ENCODE measurements at places on chromosomes 4 and X.
A peak's percentile ranks its signal among the peaks of the same experiment; 100 is the strongest.

- DNase-seq = no peak
Observed at GRCh38 chr4:155599596-155599995, 67.1 kb upstream of the GUCY1A1 start.

- DNase-seq = no peak
Observed at GRCh38 chr4:83568062-83568461, 32.2 kb downstream of the GPAT3 start.

DNA sequence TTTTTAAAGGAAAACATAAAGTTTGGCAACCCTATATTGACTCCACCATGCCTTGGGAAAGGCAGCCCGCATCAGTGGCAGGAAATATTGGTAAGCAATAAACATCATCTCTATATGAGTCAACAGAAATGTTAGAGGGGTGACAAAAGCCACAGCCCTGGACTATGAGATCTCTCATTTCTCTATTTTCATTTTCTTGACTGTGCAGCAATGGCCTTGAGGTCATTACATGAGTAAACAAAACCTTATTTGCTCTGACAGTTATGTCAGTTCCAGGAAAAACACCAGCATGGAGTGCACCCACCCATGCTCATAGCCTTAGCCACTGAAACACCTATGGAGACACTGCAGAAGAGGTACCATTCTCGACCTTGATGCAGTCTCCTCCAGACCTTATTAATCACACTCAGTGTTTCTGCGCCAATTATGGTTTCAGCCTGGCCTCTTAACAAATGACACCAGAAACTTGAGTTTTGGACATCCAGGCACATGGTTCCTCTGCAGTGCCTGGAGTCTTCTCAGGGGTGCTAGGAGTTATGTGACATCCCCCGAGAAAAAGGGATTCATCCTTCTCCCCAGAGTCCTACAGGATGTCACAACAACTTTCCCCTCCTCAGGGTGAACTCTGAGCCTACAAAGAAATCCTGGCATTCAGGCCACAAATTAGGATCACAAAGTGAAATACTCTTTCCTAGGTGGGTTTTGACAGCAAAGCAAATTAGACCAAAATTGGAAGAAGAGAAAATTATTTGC lies 16.0 kb upstream of the HPGD start:
- DNase-seq = no peak

- no peak for DNase-seq
Observed at GRCh38 chrX:132115792-132116191, 12.0 kb downstream of the FRMD7 start.

DNA sequence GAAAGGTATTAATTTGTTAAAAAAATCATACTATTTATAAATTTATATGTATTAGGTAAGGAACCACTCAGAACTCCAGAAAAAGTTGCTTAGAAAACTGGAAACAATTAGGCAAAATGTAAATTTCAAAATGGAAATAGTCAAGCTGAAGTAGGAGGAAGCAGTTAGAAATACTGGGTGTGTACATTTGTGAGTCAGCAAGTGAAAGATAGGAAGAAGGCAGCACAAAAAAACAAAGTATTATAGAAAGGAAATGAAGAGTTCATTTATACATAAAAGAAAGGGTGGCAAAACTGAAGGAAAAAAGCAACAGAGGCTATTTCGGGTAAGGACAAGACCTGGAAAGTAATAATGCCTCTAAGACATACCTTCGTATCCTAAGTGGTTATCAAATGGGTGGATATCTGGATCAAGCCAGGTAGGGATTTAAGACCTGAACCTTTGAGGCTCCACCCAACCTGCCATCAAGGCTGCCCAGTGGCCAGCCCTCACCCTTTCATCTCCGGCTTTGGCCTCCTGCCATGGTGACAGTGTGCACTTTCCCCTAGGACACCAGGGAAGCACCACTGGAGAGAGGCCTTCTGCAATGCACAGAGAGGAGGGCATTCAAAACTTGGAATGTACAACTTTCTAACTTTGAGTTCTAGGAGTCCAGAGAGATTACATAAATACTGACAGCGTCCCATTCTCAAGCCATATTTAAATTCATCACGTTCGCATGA lies at the start of gene LRRC66:
LRRC66 (minus strand) TSS at position 428 of the 722 bp plus-strand sequence. CDS start 2,750 bp downstream, outside the sequence.
- no peak for DNase-seq

- no peak for DNase-seq
Observed at GRCh38 chrX:150565551-150565950, 2.9 kb upstream of the MTM1 start.

GRCh38 chr4:244471-244870 lies 60.8 kb downstream of the ZNF732 start:
- peak; percentile 57 for DNase-seq

GRCh38 chr4:89868999-89869589 lies 25.6 kb upstream of the MMRN1 start:
- no peak for DNase-seq

GRCh38 chr4:128768373-128768996 lies 41.0 kb upstream of the JADE1 start:
- no peak for DNase-seq

DNA sequence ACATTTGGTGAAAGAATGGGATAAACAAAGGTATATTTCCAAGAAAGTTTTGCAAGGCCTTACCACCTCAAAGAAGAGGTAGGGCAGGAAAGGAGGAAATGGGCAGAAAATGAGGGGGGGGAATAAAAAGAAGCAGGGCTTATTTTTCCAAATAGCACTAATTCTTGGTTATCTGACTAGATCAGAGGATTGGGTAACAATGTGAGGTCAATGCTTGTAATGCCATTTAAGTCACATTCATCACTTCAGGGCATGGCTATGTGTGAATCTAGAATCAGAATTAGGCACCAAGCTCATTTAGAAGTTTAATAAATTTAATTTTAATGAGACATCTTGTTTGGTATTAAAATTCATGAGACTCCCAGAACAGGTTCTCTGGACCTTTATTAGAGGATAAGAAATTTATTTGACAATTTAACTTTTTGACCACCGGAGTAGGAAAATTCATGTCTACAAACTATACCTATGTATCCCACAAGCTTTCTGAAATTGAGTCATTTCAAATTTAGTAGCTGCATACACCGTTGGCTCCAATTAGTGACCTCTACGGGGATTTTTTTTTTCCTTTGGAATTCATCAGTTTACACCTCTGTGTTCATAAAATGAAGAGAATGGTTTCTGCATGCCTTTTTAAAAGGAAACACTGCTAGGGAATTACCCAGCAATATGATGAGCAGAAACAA lies 1.4 kb upstream of the STS start:
- no peak for DNase-seq

GRCh38 chrX:151019856-151020255 lies 36.7 kb downstream of the HMGB3 start:
- DNase-seq = no peak

DNA sequence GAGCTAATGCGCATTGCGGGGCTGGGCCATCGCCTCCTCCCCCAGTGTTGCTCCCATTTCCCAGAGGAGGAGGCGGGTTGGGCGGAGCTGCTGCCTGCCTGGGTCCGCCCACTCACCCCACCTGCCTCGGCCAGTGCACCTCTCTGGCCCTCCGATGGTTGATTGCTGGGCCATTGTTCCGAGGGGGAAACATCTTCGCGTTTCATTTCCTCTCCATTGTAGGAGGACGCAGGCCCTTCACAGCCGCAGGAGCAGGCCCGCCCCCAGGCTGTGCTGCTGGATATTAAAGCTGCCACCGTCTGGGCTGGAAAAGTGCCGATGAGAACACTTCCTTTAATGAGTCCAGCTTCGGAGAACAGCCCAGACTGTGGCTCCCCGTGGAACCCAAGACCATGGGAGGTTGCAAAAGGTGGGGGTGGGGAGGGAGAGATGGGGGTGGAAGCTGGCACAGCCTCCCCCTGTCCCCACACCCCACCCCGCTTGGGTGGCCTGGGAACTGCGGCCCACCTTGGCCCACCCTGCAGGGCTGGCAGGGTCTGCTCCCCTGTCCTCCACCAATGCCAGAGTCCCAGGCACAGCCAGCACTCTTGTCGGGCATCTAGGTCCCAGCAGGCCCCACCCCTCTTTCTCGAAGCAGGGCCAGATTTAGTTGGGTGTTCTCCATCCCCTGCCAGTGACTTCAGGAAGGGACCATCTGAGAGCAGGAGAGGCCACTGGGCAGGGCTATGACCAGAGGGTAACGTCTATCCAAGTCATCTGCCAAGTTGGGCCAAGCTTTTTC lies 96.6 kb downstream of the ADRA2C start:
- no peak for DNase-seq

GRCh38 chrX:71533516-71533850 lies 579 bp downstream of the OGT start:
- no peak for DNase-seq

DNA sequence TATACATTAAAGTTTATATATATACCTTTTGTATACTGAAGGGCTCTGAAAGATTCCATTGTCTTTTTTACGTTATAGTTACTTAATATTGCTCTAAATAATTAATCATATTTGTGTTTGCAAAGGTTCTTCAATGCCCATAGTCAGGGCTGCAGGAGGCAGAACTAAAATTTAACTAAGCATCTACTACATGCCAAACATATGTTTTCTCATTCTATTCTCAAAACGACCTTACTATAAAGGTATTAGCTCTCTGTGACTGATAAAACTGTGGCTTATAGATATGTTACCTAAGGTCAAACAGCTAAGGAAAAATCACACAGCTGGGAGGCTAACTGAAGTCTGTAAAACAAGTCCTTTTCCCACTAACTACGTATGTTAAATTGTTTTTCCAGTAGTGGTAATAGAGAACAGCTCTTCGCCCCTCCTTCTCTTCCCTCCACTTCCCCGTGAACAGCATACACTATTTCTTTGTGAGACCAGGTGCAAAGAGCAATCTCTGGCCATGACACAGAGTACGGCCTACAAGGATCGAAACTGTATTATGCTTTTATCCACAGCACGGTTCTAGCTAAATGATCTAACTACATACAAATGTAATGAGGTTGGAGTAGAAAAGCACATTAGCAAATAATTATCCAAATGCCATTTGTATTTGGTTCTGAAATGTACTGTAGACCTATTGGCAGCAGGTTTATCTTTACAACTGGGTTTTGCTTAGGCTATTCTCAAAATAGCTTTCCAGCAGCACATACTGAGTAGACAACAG lies 1.7 kb downstream of the CNOT6L start:
- no peak for DNase-seq

- DNase-seq = no peak
Observed at GRCh38 chr4:83417566-83417965, 38.1 kb downstream of the HELQ start.

DNA sequence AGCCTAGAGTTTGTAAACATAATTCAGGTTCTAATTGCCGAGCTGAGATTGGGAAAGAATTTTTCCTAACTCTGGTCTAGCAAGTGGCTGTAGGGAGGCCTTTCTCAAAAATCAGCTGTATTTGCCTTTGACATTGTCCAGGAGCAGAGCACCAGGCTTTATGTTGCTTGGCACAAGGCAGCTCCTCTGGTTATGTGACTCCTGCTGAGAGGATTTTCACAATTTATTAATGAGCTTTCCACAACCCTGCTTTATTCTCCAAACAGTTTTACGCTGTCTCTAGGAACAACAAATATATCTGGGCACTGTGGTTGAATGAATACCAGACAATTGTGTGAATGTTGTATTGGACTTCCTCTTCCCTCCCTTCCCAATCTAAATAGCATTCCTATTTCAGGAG lies 14.9 kb downstream of the LSM6 start:
- no peak for DNase-seq

DNA sequence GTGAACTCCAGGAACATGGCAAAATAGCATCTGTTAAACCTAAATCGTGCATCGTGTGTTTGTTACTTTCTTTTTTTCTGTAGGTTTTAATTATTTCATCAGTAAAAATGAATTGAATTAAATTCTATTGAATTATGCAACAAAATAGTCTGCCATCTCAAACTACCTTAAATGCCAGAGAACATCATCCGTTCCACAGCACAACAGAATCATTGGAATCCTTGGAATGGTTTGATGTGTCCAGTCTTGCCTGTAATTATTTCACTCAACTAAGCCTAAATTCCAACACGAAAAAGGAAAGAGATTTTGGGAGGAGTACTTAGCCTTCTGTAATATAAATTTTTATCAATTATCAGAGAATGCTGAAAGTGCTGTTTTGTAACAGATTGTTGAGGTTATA lies 17.1 kb upstream of the SLC7A11 start:
- no peak for DNase-seq

GRCh38 chr4:26238426-26238777 lies 82.4 kb upstream of the RBPJ start:
- DNase-seq = no peak

- peak; percentile 52 for DNase-seq
Observed at GRCh38 chrX:46408553-46409407, 136.4 kb downstream of the ZNF674 start.

GRCh38 chrX:19775830-19776485 lies 111.4 kb downstream of the SH3KBP1 start:
- DNase-seq = no peak

- no peak for DNase-seq
Observed at GRCh38 chrX:152850465-152850864, 19.6 kb downstream of the NSDHL start.

DNA sequence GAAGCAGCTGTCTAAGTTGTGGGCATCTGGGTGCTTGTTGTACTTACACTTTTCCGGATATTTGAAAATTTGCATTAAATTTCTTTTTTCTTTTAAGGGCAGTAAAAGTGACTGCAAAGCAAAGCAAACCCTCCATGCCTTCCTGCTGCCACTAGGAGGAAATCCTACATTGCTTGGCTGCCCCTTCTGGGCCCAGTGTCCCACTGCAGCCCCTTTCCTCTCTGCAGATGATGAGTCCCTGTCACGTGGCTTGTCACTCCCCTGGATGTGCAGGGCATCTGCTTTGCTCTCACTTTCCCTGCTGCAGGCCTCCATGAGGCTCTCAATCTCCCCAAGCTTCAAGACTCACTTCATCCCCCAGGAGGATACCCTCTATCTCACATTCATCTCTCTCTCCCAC lies 12.7 kb downstream of the TSR2 start:
- no peak for DNase-seq

DNA sequence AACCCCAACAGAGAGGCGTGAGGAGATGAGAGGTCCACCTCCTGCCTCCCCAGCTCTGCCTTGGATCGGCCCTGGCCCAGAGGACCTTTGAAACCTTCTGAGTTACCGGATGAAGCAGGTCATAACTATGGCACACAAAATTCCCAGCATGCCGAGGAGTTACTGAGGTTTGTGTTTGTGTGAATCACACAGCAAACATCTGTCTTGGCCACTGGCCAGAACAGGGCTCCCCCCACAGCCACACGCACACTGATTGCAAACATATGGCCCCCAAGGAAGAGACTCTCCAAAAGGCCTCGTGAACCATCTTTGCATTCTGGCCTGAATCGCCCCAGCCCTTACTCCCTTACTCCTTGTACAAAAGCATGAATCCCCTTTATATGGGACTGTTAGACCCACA lies 18.9 kb downstream of the RPS4X start:
- DNase-seq = no peak

All from effector memory CD8-positive, alpha-beta T cell (primary cell).